Activated naive CD8-positive, alpha-beta T cell treated with anti-CD3 and anti-CD28 coated beads for 36 hours (primary cell): ENCODE measurements at places on chromosomes 4 and X.

DNA sequence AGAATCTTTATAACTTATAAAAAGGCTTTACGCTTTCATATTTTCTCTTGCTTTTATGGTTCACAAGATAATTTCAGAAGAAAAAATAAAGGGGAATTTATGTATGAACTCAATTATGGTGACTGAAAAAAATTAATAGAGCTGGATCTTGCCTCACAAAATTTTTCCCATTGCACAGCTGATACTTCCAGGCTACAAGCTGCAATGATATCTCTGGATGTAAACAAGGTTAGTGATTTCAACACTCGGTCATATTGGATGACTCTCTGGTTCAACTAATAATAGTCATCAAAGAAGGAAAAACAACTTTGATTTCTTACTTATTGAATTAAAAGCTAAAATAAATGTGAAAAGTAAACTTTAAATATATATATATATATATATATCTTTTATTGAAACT is 868.0 kb downstream of the FAT4 start:
- no peak for DNase-seq

GRCh38 chr4:27128443-27128842 is 267.8 kb downstream of the STIM2 start:
- DNase-seq = no peak

- DNase-seq = no peak
Observed at GRCh38 chr4:169099771-169100180, 89.7 kb upstream of the CBR4 start.

DNA sequence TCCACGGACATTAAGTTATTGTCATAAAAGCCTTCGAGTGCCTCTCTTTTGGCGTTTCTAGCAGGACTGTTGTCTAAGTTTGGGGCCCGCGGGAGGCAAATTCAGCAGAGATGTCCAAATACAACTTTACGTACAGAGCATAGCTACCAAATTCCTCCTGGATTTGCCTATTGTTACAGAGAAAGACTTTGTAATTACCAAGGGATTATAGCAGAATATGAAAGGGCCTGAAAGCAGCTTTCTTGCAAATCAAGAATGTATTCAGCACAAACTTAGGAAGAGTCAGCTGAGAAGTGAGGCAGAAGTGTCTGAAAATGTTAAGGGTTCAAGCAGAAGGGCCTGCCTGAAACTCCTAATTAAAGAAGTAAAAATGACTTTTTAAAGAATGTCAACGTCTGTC is 1053.5 kb upstream of the TENM3 start:
- no peak for DNase-seq

- no peak for DNase-seq
Observed at GRCh38 chr4:159764343-159764952, 661.6 kb downstream of the RAPGEF2 start.

DNA sequence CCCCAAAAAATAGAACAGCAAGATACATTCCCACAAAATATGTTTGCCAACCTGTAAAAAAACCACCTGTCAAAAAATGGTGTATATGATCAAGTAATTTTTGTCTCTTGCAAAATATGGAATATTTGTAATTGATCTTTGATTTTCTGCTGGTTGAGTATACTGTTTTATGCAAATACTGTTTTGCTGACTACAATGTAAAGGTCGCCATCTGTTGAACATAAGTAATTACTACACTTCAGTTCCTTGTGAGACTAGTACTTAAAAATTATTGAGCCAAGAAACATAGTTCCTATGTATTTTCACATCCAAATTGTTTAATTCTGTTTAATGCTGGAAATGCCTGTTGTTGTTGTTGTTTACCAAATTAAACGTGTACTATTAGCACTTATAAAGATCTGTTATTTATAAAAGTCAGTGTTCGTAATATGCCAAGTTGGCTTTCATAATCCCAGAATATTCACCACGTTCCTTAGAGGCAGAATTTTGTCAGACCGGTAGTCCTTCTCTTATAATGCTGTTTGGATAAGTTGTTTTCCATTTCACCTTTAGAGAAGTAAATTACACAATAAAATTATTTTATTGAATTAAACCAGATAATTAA is 144.2 kb downstream of the PDLIM5 start:
- no peak for DNase-seq

GRCh38 chrX:7926914-7927258 is 327 bp downstream of the PNPLA4 start:
- DNase-seq = no peak

- no peak for DNase-seq
Observed at GRCh38 chrX:11319806-11320520, 26.8 kb downstream of the AMELX start.

GRCh38 chr4:53314252-53314651 is 51.6 kb downstream of the SCFD2 start:
- DNase-seq = no peak

- no peak for DNase-seq
Observed at GRCh38 chr4:76011700-76012387, 4.5 kb upstream of the CXCL9 start.
